ENCODE measurements at places on chromosomes 6 and 20.

GRCh38 chr20:45266977-45267376 is 12.6 kb upstream of the SLPI start:
- DNase-seq = no peak

GRCh38 chr6:100774681-100775080 is 106.4 kb downstream of the ASCC3 start:
- DNase-seq = no peak

- no peak for DNase-seq
These were observed 1.6 kb upstream of the CEBPB start for GRCh38 chr20:50188879-50189680.

DNA sequence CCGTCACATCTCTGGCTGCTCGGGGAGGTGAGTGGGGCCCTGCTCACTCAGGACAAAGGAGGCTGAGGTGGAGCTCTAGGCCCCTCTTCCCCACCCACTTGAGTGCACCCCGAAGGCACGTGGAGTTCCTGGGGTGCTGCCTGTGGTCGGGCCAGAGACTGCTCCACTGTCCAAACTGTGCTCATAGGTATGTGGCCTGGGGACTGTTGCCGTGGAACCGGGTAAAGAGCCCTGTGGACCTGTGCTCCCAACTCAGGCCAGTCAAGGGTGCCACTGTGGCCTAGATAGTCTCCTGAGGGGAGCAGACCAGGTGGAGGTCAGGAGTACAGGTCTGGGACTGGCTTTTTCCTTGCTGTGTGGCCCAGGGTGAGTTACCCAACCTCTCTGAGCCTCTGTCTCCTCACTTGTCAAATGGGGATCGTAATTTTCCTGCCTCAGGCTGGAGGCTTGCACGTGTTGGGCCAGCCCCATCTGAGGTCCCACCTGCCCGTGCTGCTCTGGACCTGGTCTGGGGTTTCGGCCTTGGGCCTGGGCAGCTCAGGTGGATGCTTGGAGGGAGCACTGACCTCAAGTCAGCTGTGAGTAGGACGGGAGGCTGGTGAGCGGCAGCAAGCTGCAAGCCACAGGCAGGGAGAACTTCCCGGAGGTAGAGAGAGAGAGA is 12.4 kb upstream of the NPBWR2 start:
- peak; percentile 6 for DNase-seq

DNA sequence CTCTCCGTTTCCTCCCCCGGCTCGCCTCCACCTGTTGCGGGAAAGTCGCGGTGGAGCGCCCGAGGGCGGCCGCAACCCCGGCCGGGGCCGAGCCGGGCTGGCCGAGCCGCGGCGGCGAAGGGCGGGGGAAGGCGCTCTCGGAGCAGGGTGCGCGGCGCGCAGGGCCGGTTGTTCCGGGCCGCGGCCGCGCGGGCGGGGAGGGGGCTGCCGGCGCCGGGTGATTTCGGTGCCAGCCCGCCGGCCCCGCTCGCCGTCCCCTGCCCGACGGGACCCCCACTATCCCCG is 235 bp downstream of the MAP7 start:
- no peak for DNase-seq

DNA sequence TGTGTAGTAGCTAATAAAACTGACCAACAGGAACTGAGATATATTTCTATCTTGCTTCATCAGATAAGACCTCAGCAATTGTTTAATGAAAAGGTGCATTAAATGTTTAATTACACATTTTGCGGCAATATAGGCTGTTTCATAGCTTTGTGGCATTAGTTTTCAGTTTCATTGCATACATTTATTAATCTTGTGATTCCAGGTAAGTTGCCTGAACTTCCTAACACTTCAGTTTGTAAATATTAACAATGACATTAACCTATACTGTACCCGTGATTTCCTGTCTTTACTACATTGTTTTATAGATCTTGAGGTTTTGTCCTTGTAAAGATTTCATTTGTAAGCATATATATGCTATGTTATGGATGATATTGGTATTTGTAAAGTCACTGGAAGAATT is 66.5 kb downstream of the PKIB start:
- DNase-seq = no peak

- peak; percentile 32 for DNase-seq
These were observed 72.5 kb downstream of the B3GAT2 start for GRCh38 chr6:70884074-70884983.

DNA sequence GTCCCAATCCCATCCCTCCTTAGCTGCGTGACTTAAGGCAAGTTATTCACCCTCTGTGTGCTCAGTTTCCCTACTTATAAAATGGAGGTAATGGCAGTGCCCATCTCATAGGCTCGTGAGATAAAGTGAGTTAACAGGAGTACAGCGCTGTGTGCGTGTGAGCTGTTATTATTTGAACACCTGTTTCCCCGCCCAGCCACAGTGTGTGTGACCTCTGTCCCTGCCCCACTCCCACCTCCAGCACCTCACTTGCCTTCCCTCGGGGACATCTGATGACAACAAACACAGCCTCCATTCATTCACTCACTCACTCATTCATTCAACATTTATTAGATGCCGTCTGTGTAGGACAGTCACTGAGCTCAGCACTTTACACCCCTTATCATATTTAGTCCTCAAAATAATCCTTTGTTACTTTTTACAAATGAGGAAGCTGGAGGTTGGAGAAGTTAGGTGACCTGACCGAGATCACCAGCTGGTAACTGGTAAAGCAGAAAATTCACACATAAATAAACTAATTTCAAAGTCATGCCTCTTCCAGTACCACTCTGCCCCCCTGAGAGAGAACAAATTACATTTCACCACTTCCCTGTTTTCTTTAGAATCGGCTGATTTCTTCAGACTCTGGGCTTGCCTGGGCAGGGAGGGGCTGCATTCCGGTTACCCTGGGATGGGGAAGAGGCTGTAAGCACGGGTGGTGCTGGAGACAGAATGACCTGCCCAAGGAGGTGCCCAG is 58.6 kb downstream of the CPNE5 start:
- no peak for DNase-seq

- DNase-seq = no peak
These were observed 46.7 kb upstream of the SUPT3H start for GRCh38 chr6:45424451-45424861.

DNA sequence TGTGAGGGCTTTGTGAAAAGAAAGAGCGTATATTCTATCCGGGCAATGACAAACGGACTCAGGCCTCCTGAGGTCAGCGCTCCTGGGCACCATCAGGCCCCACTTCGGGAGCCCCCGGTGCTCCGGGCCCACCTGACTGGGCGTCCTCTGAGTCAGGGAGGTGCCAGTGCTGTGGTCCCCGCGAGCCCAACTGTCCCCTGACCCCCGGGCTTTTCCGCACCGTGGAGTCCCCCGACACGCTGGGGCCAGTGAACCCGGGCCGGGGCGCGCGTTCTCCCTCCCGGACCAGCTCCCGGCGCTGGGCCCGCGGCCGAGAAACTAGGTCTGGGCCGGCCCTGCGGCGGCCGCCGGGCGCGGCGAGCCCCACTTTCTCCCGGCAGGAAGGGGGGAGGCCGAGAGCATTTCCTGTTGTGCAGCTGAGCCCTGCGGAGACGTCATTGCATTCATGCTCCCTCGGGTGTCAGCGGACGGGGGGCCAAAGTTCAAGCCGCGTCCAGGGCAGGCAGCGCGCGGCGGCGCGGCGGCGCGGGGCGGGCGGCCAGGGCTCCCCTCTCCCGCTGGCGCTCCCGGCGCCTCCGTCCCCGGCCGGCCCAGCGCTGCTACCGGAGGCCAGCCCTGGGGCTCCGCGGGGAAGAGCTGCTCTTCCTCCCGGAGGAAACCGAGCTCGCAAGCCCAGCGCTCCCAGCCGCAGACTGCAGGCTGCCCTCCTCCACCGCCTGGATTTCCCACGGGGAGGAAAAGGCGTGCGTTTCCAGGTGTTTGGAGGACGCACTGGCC is 18.3 kb downstream of the HIVEP2 start:
- DNase-seq = no peak

DNA sequence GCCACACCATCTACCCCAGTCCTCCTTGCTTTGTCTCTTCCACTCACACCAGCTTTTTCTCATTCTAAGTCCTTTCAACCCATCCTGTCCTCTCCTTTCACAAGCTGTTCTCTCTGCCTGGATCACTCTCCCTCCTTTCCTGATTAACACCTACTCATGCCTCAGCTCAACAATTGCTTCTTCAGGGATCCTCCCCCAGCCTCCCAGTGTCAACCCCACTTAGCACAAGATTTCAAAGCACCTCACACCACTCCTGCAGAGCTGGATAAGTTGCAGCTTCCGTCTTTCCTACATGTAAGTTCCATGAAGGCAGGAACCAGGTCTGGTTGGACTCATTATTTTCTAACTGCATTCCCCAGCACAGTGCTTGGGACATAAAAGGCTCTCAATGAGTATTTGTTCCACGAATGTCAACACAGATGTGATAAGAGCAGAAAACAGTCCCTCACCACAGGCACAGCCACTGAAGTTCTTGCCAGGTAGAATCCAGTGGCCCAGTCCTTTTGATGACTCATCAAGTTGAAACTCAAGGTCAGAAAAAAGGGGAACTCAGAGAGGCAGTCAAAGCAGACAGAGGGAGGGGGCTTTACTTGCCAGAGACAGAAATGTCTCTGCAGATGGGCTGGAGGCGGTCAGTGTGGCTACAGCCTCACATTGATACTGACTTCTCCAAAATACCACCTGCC is 193.4 kb upstream of the PRDM1 start:
- DNase-seq = no peak

DNA sequence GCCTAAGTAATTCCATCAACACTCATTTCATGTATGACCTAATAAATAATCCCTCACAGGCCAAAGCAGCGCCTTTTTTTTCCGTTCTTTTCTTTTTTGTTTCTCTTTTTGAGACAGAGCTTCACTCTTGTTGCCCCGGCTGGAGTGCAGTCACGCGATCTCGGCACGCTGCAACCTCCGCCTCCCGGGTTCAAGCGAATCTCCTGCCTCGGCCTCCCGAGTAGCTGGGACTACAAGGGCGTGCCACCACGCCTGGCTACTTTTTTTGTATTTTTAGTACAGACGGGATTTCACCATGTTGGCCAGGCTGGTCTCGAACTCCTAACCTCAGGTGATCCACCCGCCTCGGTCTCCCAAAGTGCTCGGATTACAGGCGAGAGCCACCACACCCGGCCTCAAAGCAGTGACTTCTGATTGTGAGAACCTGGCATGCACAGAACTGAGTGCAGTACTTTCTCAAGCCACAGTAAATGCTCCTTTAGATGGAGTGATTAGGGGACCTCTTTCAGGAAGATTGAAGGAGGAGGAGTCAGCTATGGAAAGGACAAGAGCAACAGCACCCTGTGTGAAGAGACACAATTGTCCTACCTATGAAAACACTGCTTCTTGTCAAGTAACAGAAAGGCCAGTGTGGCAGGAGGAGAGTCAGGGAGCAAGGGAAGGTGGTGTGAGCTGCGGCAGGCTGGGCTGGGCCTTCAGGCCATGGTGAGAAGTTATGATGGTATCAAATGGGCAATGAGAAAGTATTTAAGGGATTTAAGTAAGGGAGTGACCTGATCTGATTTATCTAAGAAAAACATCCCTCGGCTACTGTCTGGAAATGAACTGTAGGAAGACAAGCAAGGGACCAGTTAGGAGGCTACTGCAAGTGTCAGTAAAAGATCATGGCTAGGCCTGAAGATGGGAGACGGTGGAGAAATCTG is 1.7 kb upstream of the SCAF8 start:
- DNase-seq = no peak

DNA sequence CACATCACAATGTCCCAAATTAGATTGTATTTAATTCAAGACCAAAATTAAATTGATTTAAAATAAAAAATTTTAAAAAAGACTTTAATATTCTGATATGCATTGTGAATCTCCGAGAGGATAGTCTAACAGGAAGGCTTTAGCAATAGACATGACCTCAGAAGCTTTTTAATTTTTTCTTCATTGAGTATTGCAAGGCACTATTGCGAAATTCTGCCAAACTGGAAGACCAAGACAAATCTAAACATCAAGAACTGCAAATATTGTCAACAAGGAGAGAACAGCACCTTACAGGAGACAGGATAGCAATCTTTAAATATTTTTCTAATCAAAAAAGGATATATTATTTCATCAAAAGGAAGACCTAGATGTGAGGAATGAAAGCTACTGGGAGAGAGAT is 56.9 kb downstream of the BMP5 start:
- DNase-seq = no peak

GRCh38 chr6:3471711-3472110 is 14.9 kb upstream of the SLC22A23 start:
- no peak for DNase-seq

DNA sequence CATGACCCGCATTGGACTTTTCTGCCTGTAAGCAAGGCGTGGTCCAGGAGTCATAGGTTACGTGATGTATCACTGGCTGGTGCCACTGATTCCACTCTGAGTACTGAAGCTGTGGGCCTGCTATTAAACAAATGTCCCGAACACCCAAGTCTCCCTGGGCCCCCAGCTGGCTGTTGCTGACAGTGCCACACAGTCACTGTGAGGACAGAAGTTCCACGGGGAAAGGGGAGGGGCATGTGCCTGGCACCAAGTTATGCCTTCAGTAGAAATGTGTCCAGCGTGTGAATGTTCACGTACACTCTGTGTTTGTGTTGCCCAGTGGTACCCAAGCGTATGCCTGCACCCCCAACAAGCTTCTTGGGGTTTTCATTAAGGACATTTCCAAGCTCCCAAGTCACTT is 171.4 kb upstream of the QKI start:
- no peak for DNase-seq

DNA sequence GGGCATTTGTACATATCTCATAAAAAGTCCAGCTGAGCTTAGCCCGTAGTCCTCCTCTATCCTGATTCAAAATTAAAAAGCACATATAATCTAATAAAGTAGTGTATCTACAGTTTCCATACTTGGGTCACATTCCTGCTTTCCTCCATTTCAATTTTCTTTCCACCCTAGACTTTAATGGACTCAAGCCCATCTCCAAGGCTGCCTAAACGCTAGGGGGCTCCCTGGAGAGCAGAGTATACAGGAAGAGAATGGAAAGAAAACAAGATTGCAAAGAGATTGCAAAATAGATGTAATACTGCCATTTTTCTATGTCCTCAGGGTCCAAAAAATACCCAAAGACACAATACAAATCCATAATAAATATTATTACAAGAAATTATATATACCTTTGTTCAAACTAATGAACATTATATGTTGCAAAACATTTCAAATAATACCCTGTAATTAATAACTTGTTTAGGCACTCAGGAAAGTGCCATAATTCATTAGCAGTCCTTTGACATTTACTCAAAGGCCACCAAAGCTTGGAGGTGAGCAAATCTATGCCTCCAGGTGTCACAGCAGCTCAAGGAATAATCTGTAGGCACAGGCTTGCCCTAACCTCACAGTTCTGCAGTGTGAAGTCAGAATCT is 2.4 kb upstream of the MCM3 start:
- peak; percentile 63 for DNase-seq

DNA sequence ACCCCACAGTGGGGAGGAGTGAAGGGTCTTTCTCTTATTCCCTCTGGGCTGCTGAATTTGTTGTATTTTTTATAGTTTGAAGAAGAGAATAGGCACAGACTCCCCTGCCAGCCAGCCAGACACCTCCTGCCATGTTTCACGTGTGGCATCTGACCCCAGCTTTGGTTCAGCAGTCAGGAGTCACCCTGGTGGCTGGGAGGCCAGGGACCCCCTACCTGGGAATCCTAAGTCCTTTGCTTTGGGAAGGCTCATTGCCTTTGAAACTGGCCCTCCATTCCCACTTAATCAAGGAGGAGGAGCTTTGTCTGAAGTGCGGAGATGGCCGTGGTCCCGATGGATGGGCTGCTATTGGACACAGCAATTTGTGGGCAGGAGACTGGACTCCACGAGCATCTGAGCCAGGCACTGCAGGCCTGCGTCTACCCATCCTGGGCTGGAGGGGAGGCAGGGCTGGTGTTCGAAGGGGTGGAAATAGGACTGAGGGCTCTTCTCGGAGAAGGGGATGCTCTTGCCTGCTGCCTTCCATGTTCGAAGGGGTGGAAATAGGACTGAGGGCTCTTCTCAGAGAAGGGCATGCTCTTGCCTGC is 196.1 kb downstream of the DLL1 start:
- no peak for DNase-seq

- DNase-seq = peak; percentile 59
These were observed 22.9 kb downstream of the DEK start for GRCh38 chr6:18241208-18242038.
